Activated naive CD4-positive, alpha-beta T cell (primary cell): ENCODE measurements at places on chromosomes 16 and 17.

- DNase-seq, result no peak
Observed at GRCh38 chr17:71437166-71437565, 683.7 kb upstream of the SOX9 start.

DNA sequence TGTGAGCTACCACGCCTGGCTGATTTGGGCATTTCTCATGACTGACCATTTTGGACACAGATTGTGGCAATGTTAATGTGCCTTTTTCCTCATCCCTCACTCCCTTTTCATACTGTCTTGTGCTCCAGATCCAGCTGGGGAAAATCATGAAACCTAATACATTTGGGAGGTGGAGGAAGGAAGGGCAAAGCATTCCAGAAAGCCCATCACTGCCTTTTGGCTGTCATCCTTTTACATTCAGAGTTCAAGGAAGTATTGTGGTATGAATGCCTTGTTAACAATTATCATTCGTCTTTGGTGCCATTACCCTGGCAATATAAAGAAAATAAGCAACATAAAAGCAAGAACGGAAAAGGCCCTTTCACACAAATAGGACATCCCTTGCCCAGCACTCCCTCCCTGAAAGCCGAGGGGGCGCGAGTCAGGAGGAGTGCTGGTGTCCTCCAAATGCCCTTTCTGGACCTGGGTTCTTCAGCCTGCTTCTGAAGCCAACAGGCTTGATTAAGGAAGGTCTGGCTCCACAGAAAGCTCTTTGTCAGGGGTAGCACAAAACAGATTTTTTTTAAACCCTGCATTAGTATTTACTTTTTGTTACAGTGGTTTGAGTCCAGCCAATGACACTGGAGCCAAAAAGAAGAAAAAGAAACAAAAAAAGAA is 20.1 kb downstream of the NMT1 start:
- DNase-seq, result no peak

DNA sequence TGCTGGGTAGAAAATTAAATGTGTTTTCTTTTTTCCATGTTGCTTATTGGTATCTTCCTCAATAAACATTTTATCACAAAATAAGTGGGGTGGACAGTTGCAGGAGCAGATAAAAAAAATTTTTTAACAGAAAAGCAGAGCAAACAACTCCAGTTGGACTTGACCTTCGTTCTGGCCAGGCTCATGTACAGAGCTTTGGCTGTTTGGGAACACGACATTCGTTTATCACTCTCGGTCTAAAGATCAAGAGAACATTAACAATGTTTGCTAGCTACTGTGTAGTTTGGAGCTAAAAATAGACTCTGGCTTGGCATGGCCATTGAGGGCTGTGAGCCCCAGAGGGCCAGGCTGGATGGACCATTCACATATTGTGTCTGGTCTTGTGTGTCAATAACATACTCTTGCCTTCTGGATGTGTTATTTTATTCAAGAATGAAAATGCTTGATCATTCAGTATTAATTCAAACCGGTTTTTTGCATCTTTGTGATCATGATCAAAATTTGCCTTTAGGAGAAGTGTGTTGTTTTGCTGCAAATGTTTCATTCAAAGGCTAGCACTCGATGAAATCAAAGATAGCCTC is 56.6 kb downstream of the TMEM186 start:
- no peak for DNase-seq

GRCh38 chr17:73616873-73617404 is 27.3 kb downstream of the SDK2 start:
- DNase-seq, result no peak

DNA sequence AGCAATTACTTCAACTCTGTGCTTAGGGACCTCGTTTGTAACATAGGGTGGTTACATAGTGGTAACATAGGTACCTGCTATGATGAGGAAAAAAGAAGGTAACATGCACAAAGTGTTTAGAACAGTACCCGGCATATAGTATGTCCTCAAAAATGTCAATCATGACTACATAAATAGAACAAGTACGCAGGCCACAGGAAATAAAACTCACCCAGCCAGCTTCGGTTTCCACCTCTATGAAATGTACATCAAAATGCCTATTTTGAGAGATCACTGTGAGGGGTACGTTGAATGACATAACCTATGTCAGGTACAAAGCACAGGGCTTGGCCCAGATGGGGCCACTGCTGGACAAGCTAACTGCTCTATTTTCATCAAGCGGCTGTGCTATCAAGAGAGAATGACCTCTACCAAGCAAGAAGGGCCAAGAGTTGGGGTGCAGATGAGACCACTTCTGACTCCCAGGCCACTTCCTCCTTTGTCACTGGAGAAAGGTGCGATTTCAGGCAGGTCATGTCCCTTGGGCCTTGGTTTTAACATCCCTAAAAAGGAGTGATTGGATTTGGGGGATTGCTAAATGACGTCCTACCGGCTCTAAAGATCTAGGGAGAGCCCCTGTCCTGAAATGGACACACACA is 45.4 kb downstream of the WSB1 start:
- no peak for DNase-seq

- no peak for DNase-seq
Observed at GRCh38 chr17:29138184-29138955, 41.8 kb downstream of the MYO18A start.

- no peak for DNase-seq
Observed at GRCh38 chr16:52603015-52603414, 56.1 kb upstream of the TOX3 start.

DNA sequence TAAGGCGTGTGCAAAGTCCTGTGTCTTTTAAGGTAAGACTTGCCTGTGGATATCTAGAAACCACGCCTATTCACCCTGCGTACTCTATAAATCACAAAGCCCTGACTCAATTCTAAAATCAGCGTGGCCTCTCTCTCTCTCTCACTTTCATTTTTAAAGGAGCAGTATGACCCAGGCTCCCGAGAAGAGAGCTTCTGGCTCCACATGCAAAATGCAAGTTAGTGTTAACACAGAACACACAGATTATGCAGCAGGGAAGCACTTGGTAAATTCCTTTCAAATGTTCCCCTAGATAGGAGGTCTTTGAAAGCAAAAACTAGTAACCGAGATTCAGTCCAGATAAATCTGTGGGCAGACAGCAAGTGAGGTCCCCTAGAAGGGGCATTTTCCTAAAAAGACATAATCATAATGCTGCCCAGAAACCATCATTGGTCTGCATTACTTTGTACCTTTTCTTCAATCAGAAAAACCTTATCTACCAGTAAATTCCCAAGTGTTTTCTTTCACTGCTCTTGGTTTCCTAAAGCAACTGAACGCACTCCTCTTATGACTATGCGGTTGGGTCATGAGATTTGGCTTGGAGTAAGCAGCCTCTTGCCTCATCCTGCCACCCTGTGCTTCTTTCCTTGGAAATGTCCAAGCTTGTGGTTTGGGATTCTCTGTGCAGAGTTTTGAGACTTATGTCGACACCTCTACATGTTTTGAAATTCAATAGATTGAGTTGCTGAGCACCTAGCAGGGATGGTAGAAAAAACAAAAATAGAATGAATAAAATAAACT is 31.7 kb upstream of the KCNJ2 start:
- DNase-seq, result no peak

DNA sequence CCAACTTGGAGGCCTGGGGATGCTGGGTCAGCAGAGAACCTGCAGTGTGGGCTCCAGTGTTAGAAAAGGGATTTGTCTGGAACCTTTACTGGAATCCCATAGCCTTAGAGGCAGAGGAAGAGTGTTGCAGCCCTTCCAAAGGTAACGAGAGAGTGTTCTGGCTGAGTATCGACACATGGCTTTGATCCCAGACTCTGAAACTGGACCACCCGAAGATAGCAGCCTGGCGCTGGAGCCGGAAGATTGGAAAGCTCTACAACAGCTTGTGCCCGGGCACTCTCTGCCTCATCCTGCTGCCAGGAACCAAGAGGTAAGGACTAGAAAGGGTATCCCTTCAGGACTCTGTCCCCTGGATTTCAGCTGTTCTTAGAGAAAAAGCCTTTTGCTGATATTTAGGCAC is 39.7 kb downstream of the REXO5 start:
- no peak for DNase-seq

DNA sequence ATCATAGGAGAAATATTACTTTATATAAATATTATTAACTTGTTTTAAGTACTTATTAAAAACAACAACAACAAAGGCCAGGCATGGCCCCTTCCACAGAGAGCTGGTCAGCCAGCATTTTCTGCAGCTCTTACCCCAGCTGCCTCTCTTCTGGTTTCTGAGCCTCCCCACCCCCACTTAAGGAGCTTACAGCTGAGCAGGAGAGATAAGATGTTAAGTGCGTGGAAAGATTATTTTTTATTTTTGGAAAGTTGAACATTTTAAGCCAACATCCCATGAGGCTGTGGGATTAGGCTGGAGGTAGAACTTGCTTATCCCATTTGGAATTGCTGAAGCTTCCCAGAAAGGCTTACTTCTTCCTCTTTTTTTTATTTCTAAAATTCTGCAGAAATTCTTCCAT is 401.2 kb downstream of the SEC14L1 start:
- no peak for DNase-seq

DNA sequence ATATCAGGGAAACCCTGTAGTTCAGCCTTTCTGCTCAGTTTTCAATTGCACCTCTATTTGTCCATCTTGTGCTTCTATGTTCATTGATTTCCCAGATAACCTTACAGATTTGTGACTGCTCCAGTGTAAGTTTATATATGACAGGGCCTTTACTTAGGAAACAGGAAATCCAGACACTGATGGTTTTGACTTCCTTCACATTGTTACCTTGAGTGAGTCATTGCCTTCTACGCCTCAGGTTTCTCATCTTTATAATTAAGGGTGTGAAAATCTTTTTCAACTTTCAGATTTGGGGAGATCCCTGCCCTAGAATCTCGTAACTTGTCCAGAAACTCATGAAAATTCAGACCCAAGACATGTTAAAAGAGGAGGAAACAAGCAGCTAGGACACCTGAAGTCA is 342.4 kb upstream of the TBX2 start:
- no peak for DNase-seq

DNA sequence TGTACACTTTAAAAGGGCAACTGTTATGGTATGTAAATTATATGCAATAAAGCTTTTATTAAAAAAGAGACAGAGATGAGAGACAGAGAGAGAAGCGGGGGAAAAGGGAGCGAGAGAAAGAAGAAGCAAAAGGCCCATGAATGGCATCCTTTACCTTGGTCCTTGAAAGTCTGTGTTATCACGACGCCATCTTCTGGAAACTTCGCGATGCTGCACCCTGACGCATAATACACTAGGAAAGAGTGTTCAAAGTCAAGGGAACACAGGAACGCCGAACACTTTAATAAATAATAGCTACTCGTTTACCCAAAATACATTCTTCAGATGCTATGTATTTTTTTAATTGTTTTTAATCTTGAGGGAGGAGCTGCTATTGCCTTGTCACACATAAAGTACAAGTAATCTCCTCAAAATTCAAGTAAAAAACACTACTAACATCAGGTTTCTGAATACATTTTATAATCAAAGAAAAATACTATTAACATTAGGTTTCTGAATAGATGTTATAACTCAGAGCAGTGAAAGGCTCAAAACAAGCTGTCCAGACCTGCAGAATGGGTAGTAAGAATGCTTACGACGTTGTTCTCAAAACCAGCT is 23.0 kb upstream of the SLC38A8 start:
- DNase-seq, result no peak

DNA sequence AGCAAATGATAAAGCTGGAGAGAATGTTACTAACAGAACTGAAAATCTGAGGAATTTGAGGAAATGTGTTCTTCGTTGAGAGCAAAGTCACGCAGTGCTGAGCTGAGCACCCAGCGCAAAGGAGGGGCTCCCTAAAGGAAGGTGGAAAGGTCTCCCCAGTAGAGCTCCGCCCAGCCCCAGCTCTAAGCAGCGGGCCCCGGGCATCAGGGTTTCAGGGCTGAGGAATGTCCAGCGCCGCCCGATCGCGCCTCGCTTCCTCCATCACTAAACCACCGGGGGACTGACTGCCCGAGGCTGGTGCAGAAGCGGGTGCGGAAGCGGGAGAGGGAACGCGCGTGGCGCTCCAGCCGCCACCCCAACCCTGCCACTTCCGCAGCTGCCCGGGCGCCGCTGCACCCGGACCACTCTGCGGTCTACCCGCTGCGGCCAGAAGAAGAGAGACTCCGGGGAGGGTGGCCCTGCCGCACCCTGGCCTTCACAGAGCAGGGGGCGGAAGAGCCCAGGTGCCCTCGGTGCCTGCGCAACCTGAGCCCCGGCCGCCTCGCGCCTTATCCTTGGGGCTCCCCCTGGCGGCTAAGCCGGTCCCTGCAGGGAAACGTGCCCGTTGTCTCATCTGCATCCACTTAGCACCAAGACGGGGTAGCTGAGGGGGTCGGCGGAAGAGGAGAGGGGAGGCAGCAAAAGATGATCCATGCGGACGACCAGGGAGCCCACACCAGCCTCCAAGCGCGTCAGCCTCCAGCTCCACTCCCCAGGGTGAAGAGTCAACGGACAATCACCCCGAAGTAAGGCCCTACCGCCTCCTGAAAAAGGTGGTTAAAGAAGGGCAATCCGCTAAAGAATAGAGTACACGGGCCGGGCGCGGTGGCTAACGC is 12.4 kb upstream of the GUCY2D start:
- DNase-seq, result peak; percentile 97

- peak; percentile 89 for DNase-seq
Observed at GRCh38 chr17:19004421-19005136, at the start of gene FAM83G. Gene FAM83G, minus strand, starts transcription at chr17:19004764. Its CDS starts 723 bp downstream, at chr17:19004041.

DNA sequence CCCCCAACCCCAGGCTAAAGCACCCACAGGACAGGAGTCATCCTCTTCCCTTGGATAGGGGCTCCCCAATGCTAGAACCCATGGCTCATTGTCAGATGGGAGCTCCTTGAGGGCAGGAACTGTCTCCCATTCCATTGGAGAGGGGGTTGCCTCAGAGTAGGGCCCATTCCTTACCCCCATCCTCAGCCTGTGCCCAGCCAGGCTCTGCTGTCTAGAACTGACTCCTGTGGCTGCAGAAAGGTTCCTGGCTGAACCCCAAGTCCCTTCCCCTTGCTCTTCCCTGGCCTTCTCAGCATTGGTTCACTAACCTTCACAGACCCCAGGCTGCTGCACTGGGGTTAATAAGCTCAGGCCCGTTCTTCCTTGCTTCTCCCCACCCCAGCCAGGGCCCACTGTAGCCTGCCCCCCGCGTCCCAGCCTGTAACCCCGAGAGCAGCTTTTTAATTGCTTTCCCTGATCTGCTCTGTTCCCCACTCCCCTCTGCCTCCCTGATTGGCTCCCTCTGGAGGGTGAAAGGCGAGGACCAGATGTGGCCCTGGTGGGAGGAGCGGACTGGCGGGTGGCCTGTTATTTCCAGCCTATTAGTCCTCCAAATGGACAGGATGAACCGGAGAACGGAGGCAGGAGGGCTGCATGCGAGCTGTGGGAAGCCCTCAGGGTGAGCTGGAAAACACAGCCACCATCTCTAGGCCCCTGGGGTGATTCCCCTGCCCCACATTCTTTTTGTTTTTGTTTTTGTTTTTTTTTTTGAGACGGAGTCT is 6.0 kb upstream of the GFAP start:
- DNase-seq, result no peak

DNA sequence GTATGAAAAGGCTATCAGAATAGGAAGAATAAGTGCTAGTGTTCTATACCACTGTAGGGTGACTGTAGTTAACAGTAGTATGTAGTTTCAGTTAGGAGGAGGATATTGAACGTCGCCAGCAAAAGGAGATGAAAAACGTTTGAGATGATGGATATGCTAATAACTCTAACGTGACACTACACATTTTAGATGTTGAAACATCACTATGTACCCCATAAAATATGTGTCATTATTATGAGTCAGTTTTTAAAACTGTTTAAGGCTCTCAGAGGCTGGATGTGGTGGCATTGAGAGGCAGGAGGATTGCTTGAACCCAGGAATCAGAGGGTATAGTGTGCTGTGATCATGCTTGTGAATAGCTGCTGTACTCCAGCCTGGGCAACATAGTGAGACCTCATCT is 31.8 kb downstream of the UBN1 start:
- DNase-seq, result no peak
